ENCODE measurements at places on chromosomes 5 and 9.

- no peak for DNase-seq
Observed at GRCh38 chr9:22129133-22129532, 120.0 kb upstream of the CDKN2B start.

DNA sequence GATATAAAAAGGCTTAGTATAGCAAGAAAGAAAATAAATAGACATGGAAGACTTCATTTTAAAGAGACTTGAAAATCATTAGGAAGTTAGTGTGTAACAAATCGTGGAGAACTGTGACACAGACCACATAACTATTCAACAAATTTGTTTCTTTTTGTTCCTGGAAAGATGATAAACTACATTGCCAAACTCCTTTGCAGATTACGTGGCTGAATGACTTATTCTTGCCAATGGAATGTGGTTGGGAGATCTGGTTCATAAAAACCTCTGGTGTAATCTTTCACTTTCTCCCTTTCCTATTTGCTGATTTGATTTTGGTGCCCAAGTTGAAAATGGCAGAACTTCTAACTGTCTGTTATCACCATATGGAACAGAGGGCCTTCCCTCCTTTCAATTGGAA, 328.9 kb upstream of the MEF2C start:
- no peak for DNase-seq

DNA sequence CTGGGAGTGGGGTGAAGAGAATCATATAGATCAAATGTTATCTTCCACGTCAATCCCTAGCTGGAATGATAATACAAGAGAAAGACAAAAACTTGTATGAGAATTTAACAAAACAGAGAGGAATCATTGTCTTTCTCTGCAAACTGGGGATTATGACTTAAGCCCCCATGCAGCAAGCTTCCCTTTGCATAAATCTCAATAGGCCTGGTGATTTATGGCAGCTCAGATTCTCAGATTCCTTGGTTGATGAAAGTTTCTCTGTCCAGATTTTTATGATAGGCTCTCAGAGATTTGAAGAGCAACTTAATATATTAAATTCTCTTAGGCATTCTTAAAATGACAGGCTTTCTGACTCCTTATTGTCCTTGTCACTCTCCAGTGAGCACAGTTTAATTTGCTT, 56.0 kb downstream of the RASGRF2 start:
- no peak for DNase-seq

DNA sequence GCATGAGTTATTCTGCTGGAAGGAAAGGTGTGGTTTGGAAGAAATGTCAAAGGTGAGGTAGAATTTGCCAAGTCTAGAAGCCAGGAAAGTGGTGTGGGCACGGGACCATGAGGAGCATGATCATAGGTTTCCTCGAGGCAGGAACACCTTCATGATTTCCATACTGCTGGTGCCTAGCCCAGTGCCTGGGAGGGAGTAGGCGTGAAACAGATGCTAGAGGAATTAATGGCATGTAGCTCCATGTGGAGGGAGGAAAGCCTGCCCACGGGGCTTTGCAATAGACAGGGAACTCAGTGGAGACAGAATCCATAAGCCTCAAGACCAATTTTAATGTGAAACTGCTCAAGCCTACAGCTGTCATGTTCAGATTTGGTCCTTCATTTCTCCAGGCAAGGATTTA, 35.1 kb downstream of the TTLL11 start:
- no peak for DNase-seq
